Cortex of kidney (tissue), 1 donor: ENCODE measurements at places on chromosomes 4 and X.

- no peak for DNase-seq
These were observed 83.4 kb upstream of the NKX1-1 start for GRCh38 chr4:1489639-1489995.

- DNase-seq = no peak
These were observed 75.3 kb upstream of the PLAC1 start for GRCh38 chrX:134733591-134733990.

GRCh38 chrX:129462707-129463106 is 60.6 kb downstream of the SMARCA1 start:
- no peak for DNase-seq

GRCh38 chr4:156594624-156595023 is 377.0 kb downstream of the PDGFC start:
- DNase-seq = no peak

- no peak for DNase-seq
These were observed 247.7 kb downstream of the RAB28 start for GRCh38 chr4:13236485-13236884.

DNA sequence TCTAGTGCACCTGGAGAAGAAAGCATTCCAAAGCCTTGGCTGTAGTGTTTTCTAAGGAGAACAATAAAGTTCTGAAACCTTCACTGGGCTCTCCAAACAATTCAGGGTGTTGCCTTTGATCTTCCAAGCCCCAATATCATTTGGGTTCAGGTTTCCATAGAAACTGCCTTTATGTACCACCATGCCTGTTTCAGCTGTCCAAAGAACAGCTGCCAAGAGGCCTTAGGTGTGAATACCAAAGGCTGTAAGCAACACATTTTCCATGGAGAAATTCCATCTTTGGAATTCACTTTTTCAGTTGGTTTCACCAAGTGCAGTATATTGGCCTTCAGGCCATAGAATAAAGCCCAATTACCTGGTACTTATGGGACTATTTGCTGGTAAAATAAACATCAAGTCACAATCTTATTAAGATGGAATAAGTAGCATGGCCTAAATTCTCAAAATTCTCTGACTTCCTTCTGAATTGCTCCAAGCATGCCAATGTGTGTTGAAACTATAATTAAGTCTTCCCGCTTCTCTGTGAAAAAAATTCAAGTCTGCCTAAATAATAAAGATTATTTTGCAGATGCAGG is 61.9 kb downstream of the COX18 start:
- DNase-seq = no peak

GRCh38 chr4:148443512-148444295 is 1.5 kb upstream of the NR3C2 start:
- DNase-seq = no peak

DNA sequence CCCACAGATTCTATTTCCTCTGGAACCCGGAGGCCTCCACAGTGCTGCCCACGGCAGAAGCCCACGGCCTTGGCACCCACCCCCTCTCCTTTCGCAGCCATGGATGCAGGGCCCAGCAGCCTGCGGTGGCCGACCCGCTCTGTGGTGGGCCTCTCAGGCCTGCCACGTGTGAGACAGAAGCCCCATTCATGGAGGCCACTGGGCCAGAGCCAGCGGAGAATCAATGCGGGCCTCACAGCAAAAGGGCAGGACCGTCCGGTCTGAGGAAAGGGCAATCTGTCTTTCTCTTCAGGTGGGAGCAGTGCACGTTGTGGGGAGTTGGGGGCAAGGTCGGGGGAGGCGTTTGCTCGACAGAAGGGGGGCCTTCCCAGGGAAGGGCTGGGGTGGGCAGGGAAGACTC is 8.4 kb upstream of the HAUS7 start:
- DNase-seq = no peak

DNA sequence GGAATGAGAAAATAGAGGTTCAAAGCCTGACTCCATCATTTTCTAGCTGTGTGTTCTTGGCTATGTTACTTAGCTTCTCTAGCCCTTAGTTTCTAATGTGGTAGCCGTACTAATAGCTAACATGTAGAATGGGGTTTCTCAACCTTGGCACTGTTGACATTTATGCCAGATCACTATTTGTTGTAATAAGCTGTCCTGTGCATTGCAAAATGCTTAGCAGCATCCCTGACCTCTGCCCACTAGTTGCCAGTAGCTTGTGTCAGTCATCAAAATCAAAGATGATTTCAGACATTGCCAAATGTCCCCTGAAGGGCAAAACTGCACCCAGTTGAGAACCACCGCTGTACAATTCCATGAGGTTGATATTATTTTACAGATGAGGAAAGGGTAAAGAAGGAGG is 18.3 kb upstream of the ADAMTS3 start:
- no peak for DNase-seq

DNA sequence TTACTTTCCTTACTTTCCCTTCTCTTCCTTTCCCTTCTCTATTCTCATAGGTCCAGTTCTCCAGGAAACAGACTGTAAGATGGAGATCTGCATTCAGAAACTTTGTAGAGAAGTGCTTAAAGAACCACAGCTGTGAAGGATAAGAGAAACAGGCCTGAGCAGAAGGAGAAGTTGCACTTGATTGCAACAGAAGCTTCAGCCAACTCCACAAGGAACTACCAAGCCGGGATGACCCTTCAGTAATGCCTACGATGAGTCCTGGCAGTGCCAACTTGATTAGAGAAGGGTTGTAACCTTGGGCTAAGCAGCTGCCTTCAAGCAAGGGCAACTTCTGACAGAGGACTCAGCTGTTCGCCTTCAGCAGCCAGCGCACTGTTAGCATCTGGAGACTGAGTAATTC is 413.3 kb upstream of the RASGEF1B start:
- no peak for DNase-seq

DNA sequence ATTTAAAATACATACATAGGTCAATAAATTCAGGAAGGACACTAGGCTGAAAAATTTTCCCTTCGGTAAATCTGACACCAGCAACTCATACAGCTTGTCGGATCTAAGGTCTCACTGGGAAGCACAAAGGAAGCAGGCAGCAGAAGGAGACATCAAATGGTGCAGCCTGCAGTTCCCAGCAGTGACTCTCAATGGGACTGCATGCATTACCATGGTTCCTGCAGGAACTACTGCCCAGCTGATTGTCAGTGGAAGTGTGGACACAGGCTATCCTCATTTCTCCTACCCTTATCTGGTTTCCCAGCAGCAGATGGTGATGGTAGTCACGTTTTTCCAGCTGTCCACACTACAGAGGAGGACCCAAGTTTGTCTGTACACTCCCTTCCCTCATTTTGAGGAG is 113.3 kb downstream of the PPP1R2C start:
- DNase-seq = no peak

DNA sequence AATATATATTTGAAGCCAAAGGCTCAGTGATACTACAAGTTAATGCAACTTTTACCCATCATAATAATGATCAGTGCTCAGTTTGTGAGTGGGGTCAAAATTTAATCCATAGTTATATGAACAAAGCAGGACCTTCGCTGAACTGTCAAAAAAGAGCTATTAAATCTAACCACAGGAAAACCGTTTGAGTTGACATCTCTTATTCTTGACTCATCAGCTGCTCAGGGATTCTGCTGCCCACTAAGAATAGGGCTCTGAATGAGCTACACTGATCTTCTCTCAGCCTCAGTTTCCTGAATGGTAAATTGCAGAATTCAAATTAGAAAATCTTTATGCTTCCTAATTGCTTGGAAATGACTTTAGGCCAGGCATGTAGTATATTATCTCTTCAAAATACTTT is 44.9 kb upstream of the NAP1L5 start:
- DNase-seq = no peak

- DNase-seq = no peak
These were observed 89.7 kb downstream of the GEMIN8 start for GRCh38 chrX:13939741-13940597.

DNA sequence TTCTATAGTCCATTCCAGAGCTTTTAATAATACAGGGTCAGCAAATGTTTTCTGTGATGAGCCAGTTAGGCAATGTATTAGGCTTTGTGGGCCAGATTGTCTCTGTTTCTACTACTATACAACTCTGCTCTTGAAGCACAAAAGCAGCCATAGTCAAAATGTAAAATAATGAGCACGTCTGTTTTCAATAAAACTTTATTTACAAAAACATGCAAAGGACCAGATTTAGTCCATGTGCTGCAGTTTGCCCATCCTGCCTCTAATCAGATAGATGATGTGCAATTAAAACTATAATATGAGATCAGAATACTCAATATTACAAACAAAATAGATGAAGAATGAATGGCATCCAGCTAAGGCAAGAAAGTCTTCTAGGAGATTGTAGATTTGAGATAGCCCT is 127.8 kb upstream of the FRMPD4 start:
- no peak for DNase-seq

DNA sequence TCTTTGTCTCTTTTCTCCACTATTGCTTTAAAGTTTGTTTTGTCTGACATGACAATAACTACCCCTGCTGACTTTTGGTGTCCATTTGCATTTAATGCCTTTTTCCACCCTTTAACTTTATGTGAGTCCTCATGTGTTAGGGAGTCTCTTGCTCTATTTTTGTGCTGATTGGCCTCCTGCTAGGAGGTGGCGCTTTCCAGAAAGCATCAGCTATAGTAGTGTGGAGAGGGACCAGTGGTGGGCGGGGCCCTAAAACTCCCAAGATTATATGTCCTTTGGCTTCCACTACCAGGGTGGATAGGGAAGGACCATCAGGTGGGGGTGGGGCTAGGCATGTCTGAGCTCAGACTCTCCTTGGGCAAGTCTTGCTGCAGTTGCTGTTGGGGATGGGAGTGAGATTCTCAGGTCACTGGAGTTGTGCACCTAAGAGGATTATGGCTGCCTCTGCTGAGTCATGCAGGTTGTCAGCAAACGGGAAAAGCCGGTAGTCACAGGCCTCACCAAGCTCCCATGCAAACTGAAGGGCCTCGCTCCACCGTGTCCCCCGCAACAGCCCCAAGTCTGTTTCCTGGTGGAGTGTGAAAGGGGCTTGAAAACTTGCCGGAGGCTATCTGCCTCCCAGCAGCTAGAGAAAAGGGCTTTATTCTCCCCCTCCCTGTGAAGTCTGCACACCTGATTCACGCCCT is 156.3 kb downstream of the CPEB2 start:
- DNase-seq = no peak

- no peak for DNase-seq
These were observed 63.0 kb downstream of the GPC3 start for GRCh38 chrX:133922390-133922771.

DNA sequence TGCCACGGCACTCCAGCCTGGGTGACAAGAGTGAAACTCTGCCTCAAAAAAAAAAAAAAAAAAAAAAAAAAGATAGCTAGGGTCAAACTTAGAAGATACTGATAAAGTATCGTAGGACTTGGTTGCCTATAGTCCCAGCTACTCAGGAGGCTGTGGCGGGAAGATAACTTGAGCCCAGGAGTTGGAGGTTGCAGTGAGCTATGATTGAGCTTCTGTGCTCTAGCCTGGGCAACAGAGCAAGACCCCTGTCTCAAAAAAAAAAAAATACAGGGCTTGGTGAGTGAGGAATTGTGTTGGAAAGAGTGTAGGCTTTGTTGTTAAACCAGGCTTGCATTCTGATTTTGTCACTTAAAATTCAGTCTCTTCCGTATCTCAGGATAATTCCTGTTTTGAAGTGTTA is 6.2 kb downstream of the TAF1 start:
- DNase-seq = no peak

- DNase-seq = no peak
These were observed 38.9 kb downstream of the ACOX3 start for GRCh38 chr4:8401665-8402064.

GRCh38 chr4:30601070-30601865 is 118.9 kb upstream of the PCDH7 start:
- DNase-seq = no peak

- DNase-seq = no peak
These were observed 176.8 kb downstream of the GC start for GRCh38 chr4:71607109-71607508.

DNA sequence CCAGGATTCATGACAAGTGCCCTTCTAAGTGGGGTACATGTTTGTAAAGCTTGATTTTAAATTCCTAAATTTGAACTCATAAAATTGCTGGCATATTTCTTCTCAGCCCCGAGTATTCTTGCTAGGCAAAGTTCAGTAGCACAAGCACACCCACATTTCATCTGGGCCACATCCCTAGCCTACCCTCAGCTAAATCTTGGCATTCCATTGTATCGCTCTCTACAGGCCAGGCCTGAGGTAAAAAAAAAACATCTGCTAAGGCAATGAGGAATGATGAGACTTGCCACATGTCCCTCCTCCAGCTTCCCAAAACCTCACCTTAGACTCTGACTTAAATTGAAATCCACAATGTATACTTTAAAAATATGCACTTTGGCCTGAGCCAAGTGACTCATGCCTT is 51.4 kb upstream of the VCX3B start:
- no peak for DNase-seq

DNA sequence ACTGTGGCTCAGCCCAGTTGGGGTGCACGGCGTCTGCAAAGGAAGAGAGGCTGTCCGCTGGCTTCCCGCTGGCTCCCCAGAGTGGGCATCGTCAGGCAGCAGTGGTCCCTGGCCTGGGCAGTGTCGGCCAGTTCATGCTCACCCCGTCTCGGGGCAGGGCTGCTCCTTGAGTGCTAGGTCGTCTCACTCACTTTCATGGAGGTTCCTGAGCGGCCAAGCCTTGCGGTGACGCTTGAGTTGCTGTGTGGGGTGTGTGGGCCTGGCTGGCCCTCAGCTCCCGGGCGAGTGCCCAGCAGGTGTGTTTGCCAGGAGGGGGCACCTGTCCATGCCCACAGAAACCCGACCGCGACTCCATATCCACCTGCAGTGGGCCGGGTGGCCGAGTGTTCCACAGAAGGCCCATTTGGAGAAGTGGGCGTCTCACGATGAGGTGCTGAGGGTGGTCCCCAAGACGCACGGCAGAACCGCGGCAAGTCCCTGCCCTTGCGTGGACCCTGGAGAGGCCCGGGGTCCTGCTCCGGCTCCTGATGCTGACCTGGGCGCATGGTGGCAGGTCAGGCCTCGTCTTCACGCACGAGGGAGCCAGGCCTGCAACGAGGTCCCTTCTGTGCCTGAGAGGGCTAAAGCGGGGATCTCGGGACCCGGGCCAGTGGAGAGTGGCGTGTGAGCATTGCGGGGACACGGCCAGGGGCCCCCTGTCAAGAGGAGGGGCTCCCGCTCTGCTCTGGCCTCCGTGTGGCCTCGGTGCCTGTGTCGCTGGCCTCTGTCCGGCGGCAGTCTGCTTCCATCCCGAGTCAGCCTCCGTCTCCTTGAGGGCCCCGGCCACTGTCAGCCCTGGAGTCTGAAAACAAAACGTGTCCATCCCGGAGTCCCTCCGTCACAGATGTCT is 18.5 kb upstream of the UVSSA start:
- DNase-seq = no peak

- DNase-seq = no peak
These were observed 28.8 kb upstream of the GRIA3 start for GRCh38 chrX:123155327-123155726.

GRCh38 chrX:153576961-153577360 is 22.0 kb downstream of the CCNQ start:
- no peak for DNase-seq

- DNase-seq = no peak
These were observed 15.0 kb downstream of the MECP2 start for GRCh38 chrX:154082396-154083125.

DNA sequence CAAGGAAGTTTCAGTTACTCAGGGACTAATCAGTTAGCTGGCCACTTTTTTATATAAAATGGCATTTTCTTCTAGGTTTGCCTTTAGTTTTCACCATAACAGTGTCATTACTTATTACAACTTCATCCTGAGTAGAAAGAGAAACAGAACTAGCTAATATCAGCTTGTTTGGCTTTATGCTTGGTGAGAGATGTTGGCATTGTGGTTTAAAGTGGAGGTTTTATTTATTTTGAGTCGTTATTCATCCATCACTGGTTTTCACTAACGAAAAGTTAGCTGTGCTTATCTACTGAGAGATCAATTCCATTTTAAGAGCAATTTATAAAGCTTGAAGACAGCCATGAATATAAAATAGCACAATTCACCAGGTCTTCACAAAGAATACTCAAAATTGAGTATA is 714.5 kb downstream of the GRID2 start:
- no peak for DNase-seq

- DNase-seq = no peak
These were observed 51.9 kb downstream of the ATP10D start for GRCh38 chr4:47536966-47537365.
